Glomerular endothelial cell (primary cell): ENCODE measurements at places on chromosomes 11 and 22.

DNA sequence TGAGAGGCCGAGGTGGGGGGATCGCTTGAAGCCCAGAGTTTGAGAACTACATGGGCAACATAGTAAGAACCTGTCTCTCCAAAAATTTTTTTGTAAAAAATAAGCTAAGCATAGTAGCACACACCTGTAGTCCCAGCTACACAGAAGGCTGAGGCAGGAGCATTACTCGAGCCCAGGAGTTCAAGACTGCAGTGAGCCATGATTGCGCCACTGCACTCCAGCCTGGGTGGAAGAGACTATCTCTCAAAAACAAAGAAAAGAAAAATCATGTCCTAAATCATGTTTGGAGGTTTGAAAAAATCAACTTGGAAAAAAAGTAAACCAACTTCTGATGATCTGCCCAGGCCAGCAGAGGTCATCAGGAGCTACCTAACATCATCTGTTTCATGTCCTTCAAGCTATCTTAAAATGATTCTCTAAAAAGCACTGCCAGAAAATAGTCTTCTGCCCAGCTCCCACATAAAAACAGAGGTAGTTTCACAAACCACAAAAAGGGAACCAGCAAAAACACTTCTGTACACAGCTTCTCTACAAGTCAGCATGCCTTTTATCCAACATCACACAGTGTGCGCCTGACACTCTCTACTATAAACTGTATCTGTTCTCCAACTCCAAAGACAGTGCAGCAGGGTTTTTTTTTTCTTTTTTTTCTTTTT, 165.0 kb downstream of the SOX6 start:
- no peak for DNase-seq

- DNase-seq, result no peak
These were observed 528.4 kb downstream of the TBC1D22A start for GRCh38 chr22:47290706-47291430.

- no peak for DNase-seq
These were observed 100.6 kb downstream of the RRAS2 start for GRCh38 chr11:14258221-14258935.

- DNase-seq, result no peak
These were observed 1.8 kb downstream of the TNRC6B start for GRCh38 chr22:40179526-40179925.

DNA sequence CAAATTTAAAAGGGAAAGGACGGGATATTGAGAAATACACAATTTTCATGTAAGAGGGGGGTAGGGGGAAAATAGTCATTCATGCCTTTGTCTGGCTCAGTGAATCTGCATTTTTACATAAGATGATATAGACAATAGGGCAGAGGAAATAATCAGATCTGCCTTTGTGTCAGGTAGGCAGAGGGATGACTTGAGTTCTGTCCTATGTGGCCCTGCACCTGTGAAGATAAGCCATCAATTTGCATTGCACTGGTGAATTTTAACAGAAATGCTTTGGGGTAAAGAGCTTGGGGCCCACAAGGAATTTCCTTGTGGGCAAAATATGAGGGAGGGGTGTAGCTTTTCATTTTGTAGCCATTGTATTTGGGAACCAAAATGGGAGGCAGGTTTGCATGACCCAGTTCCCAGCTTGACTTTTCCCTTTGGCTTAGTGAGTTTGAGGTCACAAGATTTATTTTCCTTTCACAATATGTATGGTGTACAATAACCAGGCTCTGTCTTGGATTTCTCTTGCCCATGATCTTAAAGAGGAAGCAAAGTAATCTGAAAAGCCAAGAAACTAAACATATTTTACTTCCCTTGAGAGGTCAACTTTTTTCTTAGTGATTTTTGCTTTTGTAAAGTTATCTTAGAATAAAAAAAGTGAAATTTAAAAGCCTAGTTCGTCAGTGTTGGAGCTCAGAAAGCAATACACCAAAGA, 77.7 kb upstream of the SORL1 start:
- DNase-seq, result no peak

- no peak for DNase-seq
These were observed 142.7 kb downstream of the LRRC4C start for GRCh38 chr11:41316751-41317150.

GRCh38 chr11:45895553-45896259, 10.3 kb downstream of the MAPK8IP1 start:
- no peak for DNase-seq
